ENCODE measurements at places on chromosomes 13 and 19.

- no peaks in the 10 kb centered on the region for H3K36me3 ChIP-seq
- no peak overlapping the region for H3K27ac ChIP-seq
- no peaks in the 10 kb centered on the region for H3K4me1 ChIP-seq
Measured at GRCh38 chr19:53912653-53913052, 3.6 kb downstream of the CACNG7 start.

- no peak overlapping the region for H3K27ac ChIP-seq
- H3K36me3 ChIP-seq: no peaks in the 10 kb centered on the region
- no peak for DNase-seq
- no peak overlapping the region for H3K4me3 ChIP-seq
Measured at GRCh38 chr19:38834104-38834490, 2.5 kb upstream of the ECH1 start.

GRCh38 chr13:114179087-114179658, at the start of gene CFAP97D2:
Gene CFAP97D2, plus strand, starts transcription at chr13:114179257. Its CDS starts 74 bp downstream, at chr13:114179331.
- DNase-seq: no peak
- H3K27ac ChIP-seq: no peak within 1 kb of the TSS
- no peaks in the 10 kb centered on the region for H3K27me3 ChIP-seq
- no peaks in the 10 kb centered on the region for H3K4me1 ChIP-seq
- no peak within 1 kb of the TSS for H3K4me3 ChIP-seq

- DNase-seq: no peak
- no peak overlapping the region for H3K4me3 ChIP-seq
- H3K27ac ChIP-seq: no peak overlapping the region
- no peaks in the 10 kb centered on the region for H3K27me3 ChIP-seq
Measured at GRCh38 chr13:71758828-71759227, 108.2 kb downstream of the DACH1 start.
